COLO829 (cell line): ENCODE measurements at places on chromosomes 6 and 20.

DNA sequence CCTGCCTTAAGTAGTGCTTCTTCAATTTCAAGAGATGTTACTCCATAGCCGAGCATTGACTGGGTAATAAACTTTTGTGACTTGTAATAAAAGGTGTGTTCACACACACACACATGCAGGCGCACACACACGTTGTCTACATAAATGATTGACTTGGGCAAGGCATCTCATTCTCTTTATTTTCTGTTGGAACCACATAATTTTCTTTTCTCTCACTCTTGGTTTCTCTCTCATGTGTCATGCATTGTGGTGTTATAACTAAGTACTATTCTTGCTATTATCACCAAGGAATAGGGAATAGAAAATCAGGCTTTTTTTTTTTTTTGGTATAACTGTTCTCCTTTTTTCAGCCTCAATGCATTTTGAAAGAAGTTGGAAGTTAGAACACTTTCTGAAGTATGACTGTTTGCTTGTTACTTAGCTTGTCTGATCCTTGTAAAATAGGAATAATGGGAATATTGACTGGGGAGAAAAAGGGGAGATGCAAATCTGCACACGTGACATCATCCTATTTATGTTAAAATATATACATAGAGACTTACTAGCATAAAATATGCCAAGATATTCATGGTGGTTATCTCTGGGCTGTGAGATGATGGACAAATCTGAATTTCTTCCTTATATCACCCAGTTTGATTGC lies 26.1 kb upstream of the CD83 start:
- DNase-seq = no peak

- no peak for DNase-seq
Observed at GRCh38 chr6:104940893-104941728, 15.8 kb upstream of the LIN28B start.

- DNase-seq = no peak
Observed at GRCh38 chr20:48970681-48971365, 49.3 kb downstream of the ARFGEF2 start.

- DNase-seq = no peak
Observed at GRCh38 chr20:24309596-24309995, 159.8 kb upstream of the SYNDIG1 start.

- no peak for DNase-seq
Observed at GRCh38 chr6:27669295-27669623, 196.4 kb upstream of the ZNF184 start.

DNA sequence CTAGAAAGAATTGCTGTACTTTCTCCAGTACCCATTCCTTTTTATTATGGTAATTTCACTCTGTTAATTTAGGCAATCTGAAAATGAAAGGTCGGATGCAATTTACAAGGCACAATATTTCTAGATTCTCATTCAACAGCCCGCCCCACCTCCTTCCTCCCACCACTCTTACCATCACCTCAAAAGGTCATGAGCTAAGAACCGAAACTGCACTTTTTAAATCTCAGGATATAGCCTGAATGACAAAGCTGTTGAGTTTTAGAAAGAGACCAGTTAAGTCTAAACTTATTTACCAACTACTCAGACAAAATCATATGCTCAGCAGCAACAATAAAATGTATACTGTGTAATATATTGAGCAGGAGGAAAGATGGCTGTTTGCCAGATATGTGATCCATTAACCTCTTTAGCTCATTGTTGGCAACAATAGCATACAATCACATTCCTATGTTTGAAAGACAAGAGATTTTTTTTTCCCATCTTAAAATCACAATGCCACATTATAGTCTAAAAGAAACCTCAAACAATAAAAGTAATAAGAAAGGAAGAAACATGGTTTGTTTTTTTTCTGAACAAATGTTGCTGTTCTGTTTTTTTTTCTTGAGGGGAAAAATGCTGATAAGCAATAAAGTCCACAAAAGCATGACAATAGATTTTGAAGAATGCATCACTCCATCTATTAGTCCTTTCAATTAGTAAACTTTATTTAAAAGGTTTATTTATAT lies 1.6 kb upstream of the HS3ST5 start:
- no peak for DNase-seq

DNA sequence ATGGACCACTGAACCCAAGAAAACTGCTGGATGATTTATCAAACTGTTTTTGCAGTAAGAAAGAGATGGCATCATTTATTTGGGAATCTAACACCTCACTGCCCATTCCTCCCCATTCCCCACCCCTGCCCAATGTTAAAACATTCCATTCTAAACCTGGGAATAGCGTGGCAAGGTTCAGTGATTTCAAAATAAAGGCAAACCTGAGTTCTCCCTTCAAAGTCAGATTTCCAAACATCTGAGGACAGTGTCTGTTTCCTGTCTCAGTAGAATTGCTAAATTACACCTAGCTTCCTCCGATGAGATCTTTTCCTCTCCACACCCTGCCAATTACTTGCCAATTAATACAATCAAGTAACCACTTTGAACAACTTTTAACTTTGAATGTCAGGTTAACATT lies 127.4 kb upstream of the ARMC2 start:
- DNase-seq = no peak

DNA sequence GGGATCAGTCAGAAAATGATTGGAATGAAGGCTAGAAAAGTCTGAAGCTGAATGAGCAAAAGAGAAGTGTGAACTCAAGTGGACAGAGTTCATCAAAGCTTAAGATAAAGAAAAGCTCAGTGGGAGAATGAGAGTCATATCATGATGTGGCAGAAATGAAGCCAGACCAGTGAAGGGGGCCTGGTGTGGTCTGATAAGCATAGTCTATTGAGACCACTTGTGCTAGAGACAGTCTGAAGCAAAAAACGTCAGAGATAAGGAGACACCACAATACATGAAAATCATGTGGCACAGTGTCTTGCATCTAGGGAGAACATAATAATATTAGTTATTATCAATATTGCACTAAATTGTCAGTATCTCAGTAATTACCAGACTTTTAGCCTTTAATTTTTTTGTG lies 601.5 kb downstream of the UTRN start:
- no peak for DNase-seq

DNA sequence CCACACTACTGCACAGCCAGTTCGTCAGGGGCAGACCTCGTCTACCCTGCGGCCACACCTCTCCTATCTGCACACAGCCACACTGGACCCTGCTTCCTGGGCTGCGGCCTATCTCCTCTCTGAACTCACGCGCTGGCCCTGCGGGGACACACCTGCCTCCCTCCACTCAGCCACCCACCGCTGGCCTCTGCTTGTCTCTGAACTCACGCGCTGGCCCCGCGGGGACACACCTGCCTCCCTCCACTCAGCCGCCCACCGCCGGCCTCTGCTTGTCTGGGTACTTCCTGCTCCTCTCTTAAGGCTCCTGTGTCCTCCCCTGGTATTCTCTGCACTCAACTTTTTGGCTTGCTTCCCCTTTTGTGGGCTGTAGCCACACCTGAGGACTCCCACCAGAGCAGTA lies 52.3 kb downstream of the HUS1B start:
- no peak for DNase-seq
